ENCODE measurements at places on chromosomes 5 and 9.

- peak; percentile 10 for DNase-seq
Measured at GRCh38 chr9:570187-570586, 271.3 kb upstream of the DMRT1 start.

DNA sequence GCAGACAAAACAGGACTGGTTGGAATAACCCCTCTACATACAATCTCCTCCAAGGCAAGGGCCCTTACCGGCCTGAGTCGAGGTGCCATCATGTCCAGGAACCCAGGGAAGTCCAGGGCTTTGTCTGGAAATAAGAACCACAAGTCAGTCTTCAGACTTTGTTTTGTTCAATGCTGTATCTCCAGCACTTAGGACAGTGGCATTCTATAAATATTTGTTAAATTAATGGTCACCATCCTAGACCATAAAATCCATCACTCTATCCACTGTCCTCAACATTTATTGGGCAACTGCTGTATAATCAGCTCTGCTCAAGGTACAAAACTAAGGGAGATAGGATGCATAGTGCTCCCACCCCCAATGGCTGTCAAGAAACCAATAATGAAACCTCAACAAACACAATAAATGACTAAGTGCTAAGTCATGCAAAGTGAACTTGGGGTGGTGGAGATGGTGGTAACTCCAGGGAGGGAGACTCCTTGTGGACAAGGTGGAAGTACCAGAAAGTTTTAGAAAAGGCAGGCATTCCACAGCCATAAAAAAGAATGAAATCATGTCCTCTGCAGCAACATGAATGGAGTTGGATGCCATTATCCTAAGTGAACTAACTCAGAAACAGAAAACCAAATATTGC is 5.0 kb downstream of the RELL2 start:
- DNase-seq: no peak

- peak; percentile 72 for DNase-seq
Measured at GRCh38 chr9:133991964-133992779, at the start of gene VAV2. TSS of gene VAV2 (minus strand) at chr9:133992324. CDS start at chr9:133992278, 46 bp downstream.

- DNase-seq: peak; percentile 3
Measured at GRCh38 chr5:173642191-173642816, 25.9 kb upstream of the BOD1 start.
